ENCODE measurements at places on chromosomes 11 and 22. TPM values are rescaled to one million over a fixed set of nuclear protein-coding genes. Genes with fewer than 3 reads are reported as not detected.

DNA sequence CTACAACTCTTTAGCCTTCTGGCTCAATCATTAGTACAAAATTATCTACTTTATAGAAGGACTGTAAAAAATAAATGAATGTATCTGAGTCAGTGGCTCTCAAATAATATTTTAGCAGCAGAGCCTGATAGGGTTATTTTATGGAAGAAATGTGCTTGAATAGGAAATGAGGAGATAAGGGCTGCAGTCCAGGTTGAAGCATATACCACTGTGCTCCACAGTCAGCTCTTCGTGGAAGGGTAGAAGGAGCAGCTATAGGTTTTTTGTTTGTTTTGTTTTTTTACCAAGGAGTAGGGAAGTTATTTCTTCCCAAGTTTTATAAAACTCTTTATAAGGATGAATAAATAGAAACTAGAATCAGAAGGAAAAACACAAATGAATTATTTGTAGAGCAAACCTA is 242.0 kb downstream of the DLG2 start:
- H3K4me1 ChIP-seq, result peaks cover 20% of the 10 kb centered on the region
- H3K36me3 ChIP-seq, result no peaks in the 10 kb centered on the region
- H3K27me3 ChIP-seq, result no peaks in the 10 kb centered on the region
- no peak for DNase-seq
- H3K27ac ChIP-seq, result peak overlapping the region; percentile 85

GRCh38 chr22:49272546-49273125 is 555.0 kb downstream of the BRD1 start:
- no peak for DNase-seq
- peaks cover 13% of the 10 kb centered on the region for H3K4me1 ChIP-seq
- peaks cover 49% of the 10 kb centered on the region for H3K27me3 ChIP-seq

DNA sequence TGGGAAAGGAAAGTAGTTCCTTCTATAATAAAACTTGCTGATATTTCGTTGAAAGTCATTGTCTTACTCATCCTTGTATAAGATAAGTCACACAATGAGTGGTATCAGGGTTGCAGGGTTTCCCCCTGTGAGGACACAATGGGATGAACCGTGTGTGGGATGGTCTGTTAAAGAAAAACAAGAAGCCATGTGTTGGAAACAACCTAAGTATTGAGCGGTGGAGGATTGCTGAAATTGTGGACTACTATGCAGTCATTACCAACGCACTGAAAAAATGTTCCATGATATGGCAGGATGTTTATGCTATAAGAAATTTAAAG is 28.6 kb downstream of the PTPRJ start:
- no peak overlapping the region for H3K4me3 ChIP-seq
- H3K27ac ChIP-seq, result no peak overlapping the region
- no peaks in the 10 kb centered on the region for H3K27me3 ChIP-seq

- DNase-seq, result no peak
- H3K36me3 ChIP-seq, result no peaks in the 10 kb centered on the region
- H3K27ac ChIP-seq, result no peak overlapping the region
These were observed 14.8 kb downstream of the MOB2 start for GRCh38 chr11:1471736-1472135.

DNA sequence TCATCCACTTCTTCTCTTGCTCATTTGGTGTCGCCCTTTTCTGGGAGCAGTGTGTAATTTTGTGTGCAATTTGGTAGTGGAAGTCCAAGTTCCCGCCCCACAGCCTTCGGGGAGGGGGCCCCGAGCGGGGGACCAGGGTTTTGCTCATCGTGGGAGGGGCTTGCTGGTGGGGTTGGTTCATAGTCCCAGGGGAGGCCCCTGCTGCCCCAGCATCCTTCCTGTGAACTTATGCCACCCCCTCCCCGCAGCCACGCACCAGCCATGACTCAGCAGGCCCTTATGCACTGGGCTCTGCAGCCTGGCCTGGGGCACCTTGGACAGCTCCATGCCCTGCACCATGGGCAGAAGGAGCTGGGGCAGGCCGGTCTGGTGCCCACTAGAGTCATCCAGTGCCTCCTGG is 1183.6 kb downstream of the BRD1 start:
- no peak overlapping the region for H3K4me3 ChIP-seq
- H3K27me3 ChIP-seq, result no peaks in the 10 kb centered on the region
- H3K27ac ChIP-seq, result no peak overlapping the region
- no peak for DNase-seq
- peaks cover 4% of the 10 kb centered on the region for H3K4me1 ChIP-seq
- no peaks in the 10 kb centered on the region for H3K36me3 ChIP-seq

Gene SLC22A12
- total RNA-seq, result not detected

DNA sequence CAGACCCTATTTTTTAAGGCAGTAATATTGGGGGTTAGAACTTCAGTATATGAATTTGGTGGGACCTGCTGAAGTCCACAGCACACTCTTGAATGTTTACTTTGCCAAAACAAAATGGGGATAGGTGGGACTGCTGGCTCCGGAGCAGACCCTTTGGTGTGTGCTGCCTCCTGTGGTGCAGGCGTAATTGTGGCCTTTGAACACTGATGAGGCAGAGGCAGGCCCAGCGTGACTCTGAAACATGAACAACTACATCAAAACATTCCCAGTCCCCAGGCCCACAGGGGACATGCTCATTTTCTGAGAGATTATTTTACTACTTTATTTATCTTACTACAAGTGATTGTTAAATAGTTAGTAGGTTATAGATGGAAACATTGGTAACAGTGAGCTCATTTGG is 225.0 kb upstream of the TBCEL start:
- H3K36me3 ChIP-seq, result no peaks in the 10 kb centered on the region
- no peaks in the 10 kb centered on the region for H3K27me3 ChIP-seq
- peak; percentile 49 for DNase-seq
- H3K4me1 ChIP-seq, result peaks cover 20% of the 10 kb centered on the region
- no peak overlapping the region for H3K27ac ChIP-seq
- H3K4me3 ChIP-seq, result no peak overlapping the region

Gene OR6A2
- 0.50 TPM for total RNA-seq

- H3K27ac ChIP-seq, result no peak overlapping the region
- peaks cover 23% of the 10 kb centered on the region for H3K4me1 ChIP-seq
- no peaks in the 10 kb centered on the region for H3K27me3 ChIP-seq
- H3K36me3 ChIP-seq, result no peaks in the 10 kb centered on the region
- H3K4me3 ChIP-seq, result no peak overlapping the region
- no peak for DNase-seq
These were observed 85.4 kb downstream of the MTNR1B start for GRCh38 chr11:93054881-93055280.

DNA sequence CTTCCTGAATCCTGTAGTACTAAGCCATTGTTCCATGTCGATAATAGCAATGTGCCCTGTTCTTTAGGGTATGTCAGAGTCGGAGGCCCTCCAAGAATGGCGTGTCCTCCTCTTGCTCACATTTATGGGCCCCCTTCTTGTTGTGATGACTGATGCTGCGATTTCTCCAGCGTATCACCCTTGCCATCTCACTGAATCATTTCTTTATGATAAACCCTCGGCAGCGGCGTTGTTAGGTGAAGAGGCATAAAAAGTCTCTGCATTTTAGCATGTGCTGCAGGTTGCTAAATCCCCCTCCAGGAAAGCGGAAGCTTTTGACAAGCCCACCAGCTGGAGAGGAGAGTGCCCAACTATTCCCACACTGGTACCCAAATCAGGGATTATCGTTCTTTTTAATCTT is 1045.3 kb downstream of the BRD1 start:
- DNase-seq, result no peak
- H3K4me1 ChIP-seq, result peaks cover 3% of the 10 kb centered on the region
- no peaks in the 10 kb centered on the region for H3K27me3 ChIP-seq
- H3K4me3 ChIP-seq, result no peak overlapping the region
- no peak overlapping the region for H3K27ac ChIP-seq

Gene ART1
- not detected for total RNA-seq

DNA sequence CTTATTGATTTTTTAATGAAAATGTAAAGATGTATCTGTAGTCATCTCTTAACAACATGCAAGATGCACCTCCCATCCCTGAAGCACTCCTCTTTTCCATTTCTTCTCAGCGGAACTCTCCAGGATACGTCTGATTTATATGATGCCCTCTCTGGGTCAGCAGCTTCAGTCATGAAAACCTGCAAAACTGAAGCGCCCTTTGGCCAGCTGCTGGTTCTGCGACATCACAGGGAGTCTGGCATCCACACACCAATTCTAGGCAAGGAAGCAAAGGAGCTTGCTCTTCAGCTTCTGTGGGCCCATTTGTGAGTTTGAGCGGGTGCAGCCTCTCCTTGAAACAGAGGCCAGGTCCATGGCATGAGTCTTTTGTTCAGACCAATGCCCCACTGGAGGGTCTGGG is 1253.3 kb downstream of the TBC1D22A start:
- no peak overlapping the region for H3K27ac ChIP-seq
- H3K4me1 ChIP-seq, result no peaks in the 10 kb centered on the region
- H3K36me3 ChIP-seq, result no peaks in the 10 kb centered on the region
- DNase-seq, result no peak
- H3K4me3 ChIP-seq, result no peak overlapping the region
- no peaks in the 10 kb centered on the region for H3K27me3 ChIP-seq
